Suppressor macrophage treated with lipopolysaccharide for 1 hour (primary cell): ENCODE measurements at places on chromosomes 4 and X.

DNA sequence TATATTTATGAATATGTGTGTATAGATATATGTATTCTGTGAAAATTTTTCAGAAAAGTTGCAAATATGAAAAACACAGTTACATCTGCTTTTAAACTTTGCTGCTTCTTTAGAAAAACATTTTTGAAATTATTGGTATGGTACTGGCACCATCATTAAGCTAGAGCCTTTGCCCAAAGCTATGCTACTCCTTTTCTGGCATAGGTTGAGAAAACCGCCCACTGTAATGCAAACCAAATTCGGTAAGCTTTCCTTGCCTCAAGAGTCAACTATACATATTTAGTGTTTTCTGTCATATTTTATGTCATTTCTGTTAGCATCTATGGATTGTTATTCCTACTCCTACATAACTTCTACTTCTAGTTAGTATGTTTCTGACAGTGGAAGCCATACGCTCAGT is 50.7 kb downstream of the ANTXR2 start:
- DNase-seq, result no peak

DNA sequence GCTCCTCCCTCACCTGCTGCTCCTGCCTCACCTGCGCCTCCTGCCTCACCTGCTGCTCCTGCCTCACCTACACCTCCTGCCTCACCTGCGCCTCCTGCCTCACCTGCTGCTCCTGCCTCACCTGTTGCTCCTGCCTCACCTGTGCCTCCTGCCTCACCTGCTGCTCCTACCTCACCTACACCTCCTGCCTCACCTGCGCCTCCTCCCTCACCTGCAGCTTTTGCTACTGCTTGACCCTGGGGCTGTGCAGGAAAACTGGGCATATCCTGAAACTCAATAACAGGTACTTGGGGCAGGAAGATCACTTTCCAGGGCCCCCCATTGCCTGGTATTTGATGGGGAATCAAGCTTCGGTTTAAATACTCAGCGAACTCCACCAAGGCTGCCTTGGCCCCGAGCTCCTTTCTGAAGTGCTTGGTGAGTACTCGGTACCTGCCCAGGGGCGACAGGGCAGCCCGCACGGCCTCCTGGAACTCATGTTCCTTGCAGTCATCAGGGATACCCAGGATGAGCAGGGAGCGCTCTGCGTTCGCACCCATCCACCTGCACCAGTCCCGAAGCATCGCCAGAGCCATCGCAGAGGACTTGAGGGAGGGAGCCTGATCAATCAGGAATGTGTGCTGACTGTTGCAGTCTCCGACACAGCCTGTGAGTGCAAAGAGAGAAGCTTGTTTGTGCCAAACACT is 2.7 kb downstream of the PNMA6E start:
- no peak for DNase-seq

- peak; percentile 38 for DNase-seq
These were observed 665 bp downstream of the TIGD2 start for GRCh38 chr4:89111833-89112563.

DNA sequence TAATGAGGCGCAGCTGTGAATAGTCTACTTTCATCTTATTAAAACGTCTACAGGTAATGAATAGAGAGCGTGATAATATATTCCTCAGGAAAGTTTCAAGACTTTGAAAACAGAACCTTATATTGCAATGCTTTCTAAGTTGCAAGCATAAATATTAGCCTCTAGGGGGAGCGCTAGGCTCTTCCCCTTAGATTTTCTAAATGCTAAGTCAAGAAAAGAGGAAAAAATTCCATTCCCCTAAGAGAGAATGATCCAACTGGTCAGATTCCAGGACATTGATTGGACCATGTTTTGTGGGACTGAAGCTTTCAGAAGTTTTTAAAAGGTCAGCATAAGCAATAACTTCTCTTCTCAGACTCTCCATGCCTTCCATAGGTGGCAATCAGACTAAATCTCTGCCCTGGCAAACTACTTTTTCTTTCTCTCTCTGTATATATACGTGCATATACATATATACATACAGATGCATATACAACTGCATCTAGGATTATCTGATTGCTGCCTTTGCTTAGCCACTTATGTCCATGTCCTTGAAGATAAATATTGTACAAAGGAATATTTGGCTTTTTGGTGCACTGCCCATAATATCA is 492.9 kb downstream of the INPP4B start:
- peak; percentile 79 for DNase-seq

DNA sequence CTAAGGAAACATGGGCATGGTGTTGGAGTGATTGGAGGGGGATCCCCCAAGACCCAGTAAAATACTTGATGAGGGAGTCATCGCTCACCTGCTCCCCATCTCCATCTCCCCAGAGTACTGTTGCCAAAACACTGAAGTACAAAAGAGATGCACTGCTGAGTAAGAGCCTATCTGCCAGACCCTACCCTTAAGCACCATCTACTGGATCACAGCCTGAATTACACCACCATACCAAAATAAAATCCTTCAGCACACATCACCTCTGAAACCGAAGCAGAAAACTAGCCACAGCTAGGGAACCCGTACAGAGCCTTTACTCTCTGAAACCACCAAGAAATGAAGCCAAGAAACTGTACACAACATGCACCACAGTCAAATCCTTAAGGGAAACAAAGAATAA is 466.3 kb upstream of the ACTRT1 start:
- DNase-seq, result no peak

DNA sequence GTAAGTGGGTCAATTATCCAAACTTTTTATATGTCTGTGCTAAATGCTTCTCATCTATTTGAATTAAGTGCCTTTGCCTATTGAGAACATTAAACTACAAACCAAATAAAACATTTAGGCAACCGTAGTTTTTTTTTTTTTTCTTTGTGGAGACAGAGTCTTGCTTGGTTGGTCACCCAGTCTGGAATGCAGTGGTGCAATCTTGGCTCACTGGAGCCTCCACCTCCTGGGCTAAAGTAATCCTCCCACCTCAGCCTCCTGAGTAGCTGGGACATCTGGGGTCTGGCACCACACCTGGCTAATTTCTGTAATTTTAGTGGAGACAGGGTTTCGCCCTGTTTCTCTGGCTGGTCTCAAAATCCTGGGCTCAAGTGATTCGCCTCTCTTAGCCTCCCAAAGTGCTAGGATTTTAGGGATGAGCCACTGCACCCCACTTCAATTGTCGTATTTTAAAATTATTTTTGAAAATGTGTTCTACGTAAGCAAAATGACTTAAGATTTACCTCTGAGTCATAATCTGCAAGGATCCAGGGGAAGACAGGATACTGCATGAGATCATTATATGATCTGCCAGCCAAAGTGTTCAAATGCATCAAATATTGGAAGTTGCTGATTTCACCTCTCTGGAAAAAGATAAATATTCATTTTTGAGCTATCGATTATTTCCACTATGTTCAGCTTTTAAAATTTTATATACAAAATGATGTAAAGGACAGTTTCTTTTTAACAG is 125.6 kb downstream of the CDS1 start:
- no peak for DNase-seq

GRCh38 chrX:16103625-16104024 is 19.7 kb upstream of the GRPR start:
- no peak for DNase-seq

DNA sequence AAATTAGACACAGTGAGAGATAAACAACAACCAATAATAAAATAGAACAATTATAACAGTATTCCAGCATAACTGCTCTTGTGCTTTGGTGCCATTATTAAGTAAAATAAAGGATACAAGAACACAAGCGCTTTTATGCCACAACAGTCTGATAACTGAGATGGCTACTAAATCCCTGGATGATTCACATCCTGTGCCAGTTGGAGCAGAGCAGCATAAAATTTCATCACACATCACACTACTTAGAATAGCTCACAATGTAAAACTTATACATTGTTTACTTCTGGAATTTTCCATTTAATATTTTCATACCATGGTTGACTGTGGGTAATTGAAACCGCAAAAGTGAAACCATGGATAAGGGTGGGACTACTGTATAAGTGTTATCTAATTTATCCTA is 399.9 kb upstream of the CNKSR2 start:
- DNase-seq, result no peak

DNA sequence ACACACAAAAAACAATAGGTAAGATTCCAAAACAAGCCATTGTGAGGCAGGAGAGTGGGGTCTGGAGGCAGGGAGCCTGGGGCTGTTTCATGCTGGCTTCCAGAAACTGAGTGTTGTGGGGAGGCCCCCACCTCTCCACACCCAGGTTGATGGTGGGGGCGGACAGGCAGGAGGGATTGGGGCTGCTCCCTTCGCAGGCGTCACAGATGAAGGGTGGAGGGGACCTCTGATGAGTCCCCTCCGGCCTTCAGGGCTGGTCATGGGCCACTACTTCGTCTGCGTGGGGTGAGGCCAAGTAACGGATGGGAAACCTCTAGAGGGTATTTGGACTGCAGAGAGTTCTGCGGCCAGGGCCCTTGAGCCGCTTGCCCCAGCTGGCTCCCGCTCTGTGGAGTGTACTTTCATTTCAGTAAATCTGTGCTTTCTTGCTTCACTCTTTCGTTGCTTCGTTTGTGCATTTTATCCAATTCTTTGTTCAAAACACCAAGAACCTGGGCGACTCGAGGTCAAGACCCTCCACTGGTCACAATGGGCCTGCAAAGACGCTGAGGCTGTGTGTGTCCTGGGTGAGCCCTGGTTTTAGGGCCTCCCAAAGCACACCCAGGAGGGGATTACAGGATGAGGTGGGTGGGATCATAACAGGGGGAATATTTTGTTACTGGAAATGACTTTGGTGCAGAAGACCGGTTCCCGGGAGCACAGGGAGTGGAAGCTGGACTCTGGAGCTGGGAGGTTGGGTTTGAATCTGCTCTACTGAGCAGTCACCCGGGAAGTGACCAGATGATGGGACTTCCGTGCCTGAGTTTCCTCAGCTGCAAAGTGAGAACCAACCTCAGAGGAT is 83.7 kb upstream of the ADRA2C start:
- no peak for DNase-seq

- DNase-seq, result peak; percentile 68
These were observed 128.8 kb upstream of the GPC4 start for GRCh38 chrX:133544115-133544514.

- DNase-seq, result no peak
These were observed 76.2 kb downstream of the MTMR1 start for GRCh38 chrX:150769408-150769807.

- DNase-seq, result no peak
These were observed 93.5 kb upstream of the UCP1 start for GRCh38 chr4:140662082-140662869.

GRCh38 chr4:113169368-113169767 is 119.9 kb downstream of the ANK2 start:
- no peak for DNase-seq

- DNase-seq, result no peak
These were observed 1150.1 kb downstream of the STIM2 start for GRCh38 chr4:28010577-28011240.

DNA sequence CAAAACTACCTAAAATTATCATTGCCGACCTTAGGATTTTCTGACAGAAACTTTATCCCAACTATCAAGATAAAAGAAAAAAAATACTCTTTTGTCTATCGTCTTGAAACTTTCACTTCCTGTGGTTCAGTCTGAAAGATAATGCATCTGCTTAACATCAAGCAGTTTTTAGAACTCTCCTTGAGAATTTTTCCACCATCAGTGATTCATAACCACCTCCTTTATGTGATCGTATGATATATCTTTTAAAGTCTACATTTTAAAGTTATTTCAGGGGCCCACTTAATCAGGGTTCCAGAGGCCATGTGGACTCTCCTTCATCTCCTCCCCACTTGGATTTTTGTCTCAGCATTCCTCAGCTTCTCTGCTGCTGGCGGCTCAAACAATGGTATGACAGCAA is 272.8 kb upstream of the TENM3 start:
- no peak for DNase-seq

GRCh38 chrX:15646543-15646942 is 18.1 kb downstream of the CLTRN start:
- DNase-seq, result no peak

DNA sequence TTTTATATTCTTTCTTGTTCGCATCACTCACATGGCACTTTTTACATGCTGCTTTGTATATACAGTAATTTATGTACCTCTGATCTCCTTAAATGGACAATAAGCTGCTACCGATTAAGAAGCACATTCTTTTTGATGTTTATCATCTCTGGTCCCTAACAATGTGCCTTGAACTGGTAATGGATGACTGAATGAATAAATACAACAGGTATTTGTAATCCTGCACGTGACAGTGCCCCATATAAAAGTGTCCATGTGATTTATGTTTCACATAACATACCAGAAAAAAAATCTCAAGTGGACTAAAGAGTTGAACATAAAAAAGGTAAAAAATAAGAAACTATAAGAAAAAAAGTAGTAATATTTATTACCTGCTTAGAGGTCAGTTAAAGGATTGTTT is 7.7 kb upstream of the SLAIN2 start:
- DNase-seq, result no peak

DNA sequence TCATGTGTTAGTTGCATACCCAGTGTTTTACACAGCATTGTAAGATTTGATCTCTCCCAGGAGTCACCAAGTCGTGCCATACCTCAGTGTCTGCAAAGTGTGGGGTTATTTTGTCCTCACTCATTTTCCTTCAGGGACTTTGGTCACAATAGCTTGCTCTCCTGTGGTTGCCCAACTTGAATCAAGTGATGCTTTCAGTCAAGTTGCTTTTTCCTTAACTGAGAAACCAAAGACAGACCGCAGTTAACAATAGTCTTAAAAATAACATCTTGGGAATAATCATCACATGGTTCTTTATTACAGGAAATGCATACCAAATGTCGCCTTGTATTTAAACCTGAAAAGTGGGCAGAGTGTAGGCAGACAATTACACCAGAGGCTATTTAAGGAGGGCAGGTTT is 44.5 kb upstream of the NDP start:
- DNase-seq, result no peak

DNA sequence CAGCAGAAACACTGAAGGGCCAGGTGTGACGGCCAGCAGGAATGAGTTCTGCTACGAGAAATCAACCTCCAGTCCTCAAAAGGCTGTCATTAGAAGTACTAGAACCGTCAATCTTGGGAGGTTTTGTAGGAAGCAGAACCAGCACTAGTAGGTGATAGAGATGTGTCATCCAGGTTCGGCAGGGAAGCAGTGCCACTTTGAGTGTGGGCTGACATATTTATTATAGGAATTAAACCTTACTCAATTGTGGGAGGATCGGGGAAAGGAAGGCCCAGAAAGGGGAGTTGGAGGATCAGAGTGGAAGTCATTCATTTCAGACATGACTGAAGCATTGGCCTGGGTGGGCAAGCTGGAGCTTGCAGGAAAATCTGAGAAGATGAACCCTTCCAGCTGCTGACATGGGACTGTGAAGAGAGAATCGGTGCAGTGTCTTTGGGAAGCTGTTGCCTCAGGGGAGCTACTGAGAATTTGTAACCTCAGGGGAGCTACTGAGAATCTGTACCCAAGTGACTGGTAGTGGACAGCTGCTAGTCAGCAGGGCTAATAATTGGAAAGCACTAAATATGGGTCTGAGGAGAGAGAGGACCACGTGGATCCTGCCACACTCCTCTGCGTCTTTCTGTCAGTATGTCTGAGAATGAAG is 177.4 kb downstream of the SPRY1 start:
- DNase-seq, result no peak

- DNase-seq, result no peak
These were observed 41.1 kb downstream of the PPEF1 start for GRCh38 chrX:18748499-18748898.

DNA sequence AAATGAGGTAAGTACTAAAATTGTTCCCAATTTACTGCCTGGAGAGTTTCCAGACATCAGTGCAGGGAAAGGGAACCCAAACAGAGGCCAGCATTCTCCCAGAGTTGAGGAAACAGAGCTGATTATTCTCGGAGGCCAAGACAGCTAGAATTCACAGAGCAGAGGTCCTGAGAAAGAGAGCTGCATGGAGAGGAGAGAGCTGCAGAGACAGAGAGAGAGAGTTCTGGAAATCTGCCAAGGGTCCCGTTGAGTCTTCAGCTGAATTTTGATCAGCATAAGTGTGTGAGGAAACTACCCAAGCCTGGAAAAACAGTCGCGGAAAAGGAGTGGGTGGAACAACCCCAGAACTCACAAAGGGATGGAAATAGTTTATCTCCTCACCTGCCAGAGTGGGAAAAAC is 43.8 kb upstream of the GPR173 start:
- DNase-seq, result no peak
